ENCODE measurements at places on chromosomes 4 and X. TPM values are rescaled to one million over a fixed set of nuclear protein-coding genes. Genes with fewer than 3 reads are reported as not detected.

TMPRSS11A gene
- not detected for total RNA-seq

MAGEA9B gene
- total RNA-seq: not detected

CCSER1 gene
- 2.3 TPM for total RNA-seq

AKAP14 gene
- not detected for total RNA-seq

RNF128 gene
- total RNA-seq: 13.0 TPM

CPXCR1 gene
- not detected for total RNA-seq

UGT2B11 gene
- total RNA-seq: not detected

STOX2 gene
- total RNA-seq: 12.2 TPM

FDCSP gene
- not detected for total RNA-seq

TAF7L gene
- total RNA-seq: not detected

SYNPO2 gene
- total RNA-seq: not detected

ASMT gene
- total RNA-seq: not detected

POF1B gene
- not detected for total RNA-seq

TMEM156 gene
- total RNA-seq: 64.9 TPM

CXCL6 gene
- total RNA-seq: not detected

NR0B1 gene
- 189 TPM for total RNA-seq

FAM149A gene
- total RNA-seq: 44.2 TPM

TCEAL9 gene
- 52.9 TPM for total RNA-seq
